ENCODE measurements at places on chromosomes 5 and 9.

DNA sequence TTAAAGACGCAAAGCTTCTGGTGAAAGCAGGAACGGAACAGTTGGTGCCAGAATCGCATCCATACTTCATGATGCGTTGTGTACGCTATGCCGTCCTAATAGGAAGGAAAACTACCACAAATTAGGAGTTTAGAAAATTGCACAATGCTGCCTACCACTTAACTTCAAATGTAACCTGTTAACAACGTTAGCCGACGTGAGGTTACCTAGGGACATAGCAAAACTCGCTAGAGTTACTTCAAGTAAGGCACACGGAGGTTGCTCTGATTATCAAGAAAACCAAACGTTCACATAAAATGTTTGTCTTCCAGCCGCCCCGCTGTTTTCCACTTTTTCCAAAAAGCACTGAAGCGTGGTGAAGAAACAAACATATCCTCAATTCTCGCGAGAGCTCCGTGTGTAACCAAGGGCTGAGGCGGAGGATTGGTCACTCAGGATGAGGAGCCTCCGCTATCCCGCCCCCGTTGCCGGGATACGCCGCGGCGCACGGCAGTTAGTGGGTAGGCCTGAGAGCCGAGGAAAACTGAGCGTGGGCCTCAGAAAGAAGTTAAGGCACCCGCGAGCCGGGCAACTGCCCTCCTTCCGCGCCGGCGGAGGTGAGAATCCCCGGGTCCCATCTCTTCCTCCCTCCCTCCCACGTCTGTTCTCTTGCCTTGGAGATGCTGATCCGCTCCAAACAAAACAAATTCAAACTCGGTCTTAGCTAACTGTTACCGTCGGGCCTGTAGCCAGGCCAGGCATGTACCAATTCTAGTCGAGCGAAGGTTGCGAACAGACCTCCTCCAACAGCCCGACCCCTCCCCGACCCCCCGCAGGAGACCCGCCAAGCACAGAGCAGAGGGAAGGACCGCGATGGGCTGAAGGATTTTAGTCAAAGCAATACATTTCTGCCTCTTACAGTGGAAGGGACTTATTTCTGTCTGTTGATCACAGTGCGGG, at the start of gene IFT74:
TSS of gene IFT74 (plus strand) at position 492 of the 939 bp plus-strand sequence. CDS start 5,556 bp downstream, outside the sequence.
- peak; percentile 96 for DNase-seq

GRCh38 chr9:130639124-130639765, 25.1 kb upstream of the PRDM12 start:
- no peak for DNase-seq

GRCh38 chr5:67774267-67774552, 441.3 kb upstream of the PIK3R1 start:
- no peak for DNase-seq

DNA sequence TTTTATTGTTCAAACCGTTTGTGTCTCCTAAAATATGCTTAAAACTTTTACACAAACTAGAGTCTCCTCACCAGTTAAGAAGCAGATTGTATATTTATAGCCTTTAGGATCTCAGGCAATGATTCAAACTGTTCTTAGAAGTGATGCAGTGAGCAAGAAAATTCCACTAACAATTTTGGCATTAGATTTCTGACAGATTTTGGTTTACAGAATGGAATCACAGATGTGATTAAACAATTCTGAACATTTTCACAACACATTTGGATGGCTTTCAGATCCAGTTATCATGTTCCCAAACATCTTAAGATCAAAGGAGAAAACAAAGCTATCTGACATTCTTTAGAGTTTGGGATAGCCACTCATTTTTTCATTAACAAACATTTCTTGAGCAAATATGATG, 181.7 kb upstream of the RIOK2 start:
- DNase-seq = no peak

DNA sequence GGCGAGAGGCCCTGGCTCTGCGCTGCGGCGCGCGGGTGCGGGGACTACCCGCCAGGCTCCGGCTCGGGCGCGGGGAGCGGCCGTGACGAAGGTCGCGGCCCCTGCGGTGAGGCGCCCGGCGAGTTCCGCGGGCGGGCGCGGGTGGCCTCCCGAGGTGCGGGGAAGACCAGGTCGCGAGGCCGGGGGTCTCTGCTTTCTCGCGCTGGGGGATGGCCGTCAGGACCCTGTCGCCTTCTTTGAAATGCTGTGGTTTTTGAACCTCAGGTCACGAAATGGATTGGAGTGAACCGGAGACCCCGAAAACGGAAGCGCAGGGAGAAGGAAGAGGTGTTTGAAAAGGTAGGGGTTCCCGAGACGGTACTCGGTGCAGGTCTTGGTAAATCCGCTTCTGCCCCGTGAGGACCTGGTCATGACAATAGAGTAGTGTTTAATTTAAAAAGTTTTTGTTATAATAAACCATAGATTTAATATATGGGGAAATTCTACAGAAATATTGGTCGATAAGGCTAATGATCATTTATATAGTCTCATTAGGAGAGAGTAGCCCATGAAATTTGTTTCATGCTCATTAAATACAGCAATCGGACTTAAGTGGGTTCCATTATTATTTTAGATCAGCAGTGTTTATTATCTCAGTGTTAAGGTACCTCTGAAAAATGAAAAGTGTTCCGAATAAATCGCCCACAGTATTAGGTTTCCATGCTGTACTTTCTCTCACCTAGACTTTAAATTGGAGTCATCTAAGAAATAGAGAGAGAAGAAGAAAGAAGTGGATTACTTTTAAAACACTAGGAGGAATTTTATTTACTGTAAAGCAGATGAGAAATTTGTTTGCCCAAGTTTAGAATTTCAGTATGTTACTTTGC, 279.0 kb downstream of the AOPEP start:
- DNase-seq = no peak

DNA sequence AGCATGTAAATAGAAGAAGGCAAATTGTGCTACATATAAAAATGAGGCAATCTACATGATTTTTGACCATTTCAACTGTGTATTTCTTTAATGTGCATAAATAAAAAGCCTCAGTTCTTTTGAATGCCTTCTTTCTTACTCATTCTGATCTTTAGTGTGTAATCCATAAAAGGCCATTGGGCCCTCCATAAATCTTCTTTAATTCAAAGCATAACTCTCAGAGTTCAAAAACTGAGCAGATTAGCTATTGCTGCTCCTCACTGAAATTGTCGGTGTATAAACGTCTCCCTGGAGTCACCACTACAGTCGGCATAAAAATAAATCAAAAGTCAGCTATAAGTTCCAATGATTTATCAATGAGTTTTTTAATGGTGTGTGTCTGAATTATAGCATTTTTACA, 45.3 kb upstream of the ADAMTSL1 start:
- DNase-seq = no peak

GRCh38 chr5:151448038-151448985, 909 bp downstream of the SLC36A1 start:
- no peak for DNase-seq

GRCh38 chr9:89368550-89368949, 50.2 kb downstream of the SECISBP2 start:
- no peak for DNase-seq

- no peak for DNase-seq
Measured at GRCh38 chr5:154479160-154479943, 1.3 kb upstream of the HAND1 start.

- no peak for DNase-seq
Measured at GRCh38 chr9:88458716-88459465, 70.6 kb downstream of the SPIN1 start.

DNA sequence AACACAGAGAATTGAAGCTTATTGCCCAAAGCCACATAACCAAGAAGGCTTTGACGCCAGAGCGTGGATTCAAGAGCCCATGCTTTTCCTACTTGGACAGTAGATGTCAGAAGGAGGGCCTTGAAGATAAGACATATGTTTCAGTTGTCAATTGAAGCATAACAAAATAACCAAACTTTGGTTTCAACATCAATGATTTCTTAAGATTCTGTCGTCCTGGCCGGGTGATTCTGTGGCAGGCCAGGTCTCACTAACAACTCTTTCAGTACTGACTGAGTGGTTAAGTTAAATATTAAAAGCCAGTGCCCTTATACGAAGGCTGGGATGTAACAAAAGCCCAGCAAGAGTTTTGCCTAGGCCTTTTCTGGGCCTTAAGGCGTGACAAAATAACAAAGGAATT, 94.0 kb downstream of the RCL1 start:
- DNase-seq = no peak

- DNase-seq = no peak
Measured at GRCh38 chr5:133696006-133696584, 83.8 kb upstream of the FSTL4 start.

- no peak for DNase-seq
Measured at GRCh38 chr9:106218854-106219253, 524.5 kb downstream of the TMEM38B start.

- DNase-seq = peak; percentile 67
Measured at GRCh38 chr5:68730220-68730978, 363.4 kb upstream of the SLC30A5 start.

DNA sequence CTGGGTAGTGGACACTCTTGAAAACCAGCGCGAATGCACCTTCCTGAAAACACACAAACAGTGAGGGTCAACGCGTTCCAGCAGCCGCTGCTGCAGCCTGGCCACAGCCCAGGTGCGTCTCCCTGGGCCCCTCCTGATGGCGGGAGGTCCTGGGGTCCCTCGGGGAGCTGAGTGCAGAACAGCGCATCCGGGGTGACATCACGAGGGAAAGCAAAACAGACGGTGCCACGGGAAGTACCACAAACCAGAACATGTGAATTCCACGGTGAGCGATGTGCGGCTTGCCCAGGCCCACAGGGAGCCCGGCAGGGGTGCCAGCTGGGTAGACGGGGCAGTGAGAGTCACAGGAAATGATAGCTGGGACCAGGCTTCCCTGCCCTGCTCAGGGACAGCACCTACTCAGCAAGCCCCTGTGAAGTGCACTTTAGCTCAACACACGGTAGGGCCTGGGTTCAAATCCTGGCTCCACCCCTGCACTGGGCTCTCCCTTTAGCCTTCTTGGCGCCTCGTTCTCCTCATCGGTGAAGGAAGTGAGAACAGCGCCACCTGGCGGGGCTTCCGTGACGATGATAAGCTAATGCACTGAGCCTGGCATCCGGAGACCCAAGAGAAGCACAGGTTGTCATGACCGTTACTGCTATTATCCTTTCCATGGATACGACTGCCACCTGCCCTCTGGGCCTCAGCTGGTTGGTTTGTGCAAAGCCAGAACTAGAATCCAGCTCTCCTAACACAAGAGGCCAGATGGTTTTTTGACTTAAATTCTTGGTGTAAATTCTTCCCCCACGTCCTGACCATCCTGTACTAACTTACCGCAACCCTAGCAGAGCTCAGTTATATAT, 24.6 kb downstream of the GFPT2 start:
- DNase-seq = peak; percentile 65

DNA sequence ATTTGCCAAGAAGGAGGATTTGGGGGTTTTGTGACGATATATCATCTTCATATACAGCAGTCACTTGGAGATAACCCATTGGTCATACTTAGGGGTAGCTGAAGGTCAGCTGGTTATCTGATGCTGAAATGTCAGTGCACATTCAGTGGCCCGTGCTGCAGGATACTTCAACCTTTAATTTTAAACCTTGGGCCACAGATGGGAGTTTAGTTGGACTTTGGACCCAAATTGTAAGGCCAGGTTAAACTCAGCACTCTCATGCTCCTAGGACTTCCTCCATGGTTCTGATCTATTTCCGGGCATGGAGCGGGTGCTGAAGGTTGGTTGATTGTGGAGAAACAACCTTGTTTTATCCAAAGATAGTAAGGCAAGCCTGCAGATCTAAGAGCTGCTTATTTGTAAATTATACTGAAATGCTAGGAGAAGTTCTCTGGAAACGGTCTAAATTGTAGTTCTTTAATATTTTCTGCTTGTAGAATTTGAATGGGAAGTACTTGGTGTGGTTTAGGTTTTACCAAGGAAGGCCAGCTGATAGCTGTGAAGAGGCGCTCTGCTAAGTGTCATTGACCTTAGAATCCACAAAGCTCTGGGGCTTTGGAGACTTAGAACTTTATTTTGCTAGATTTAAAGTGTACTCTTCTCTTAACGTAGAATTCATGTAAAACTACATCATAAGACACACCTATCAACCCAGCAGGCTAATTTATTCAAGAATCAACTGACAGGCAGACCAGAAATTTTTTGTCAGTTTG, 38.6 kb downstream of the SLC44A1 start:
- no peak for DNase-seq

GRCh38 chr5:132898094-132898493, 24.6 kb downstream of the LEAP2 start:
- no peak for DNase-seq

DNA sequence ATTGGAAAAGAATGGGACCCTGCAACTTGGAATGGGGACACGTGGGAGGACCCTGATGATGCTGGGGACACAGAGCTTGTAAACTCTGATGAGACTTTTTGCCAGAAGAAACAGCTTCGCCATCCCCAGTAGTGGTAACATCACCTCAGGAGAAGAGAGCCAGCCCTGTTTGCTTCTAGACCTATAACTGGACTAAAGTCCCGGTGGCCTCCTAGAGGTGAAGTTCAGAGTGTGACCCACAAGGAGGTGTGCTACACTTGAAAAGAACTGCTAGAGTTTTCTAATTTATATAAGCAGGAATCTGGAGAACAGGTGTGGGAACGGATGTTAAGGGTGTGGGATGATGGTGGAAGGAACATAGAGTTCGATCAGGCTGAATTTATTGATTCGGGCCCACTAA, 19.8 kb downstream of the NSA2 start:
- DNase-seq = no peak

- DNase-seq = peak; percentile 67
Measured at GRCh38 chr5:107217721-107218130, 453.0 kb downstream of the EFNA5 start.

DNA sequence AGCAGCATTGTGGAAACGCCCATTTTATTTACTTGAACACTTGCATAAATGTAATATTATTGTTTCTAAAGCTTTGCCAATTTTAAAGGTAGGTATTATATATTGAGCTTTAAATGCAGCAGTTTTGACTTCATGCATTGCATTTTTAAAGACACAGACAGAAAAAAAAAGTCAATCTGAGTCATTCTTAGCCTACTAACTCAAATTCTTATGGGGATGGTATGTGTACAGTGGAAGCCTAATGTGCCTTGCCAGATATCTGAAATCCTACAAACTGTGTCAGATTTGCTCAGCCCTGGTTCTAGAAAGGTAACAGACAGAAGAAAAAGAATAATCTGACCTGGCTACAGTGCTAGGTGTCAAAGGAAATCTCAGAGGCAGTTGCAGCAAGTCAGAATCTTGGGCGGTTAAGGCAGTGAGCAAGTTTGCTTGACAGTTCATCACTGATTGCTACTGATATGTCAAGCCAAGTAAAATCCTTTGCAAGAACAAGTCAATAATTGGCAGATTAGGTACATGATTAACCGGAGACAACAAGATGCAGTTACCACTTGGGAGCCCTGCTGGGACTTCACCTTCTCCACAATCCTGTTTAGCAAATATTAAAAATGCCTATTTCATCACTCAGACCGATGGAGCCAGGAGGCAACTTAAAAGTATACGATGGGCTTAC, 224.8 kb upstream of the WWC1 start:
- no peak for DNase-seq
